Heart right ventricle (tissue), 16 donors: ENCODE measurements at places on chromosomes 2 and 18. TPM values are rescaled to one million over a fixed set of nuclear protein-coding genes. Genes with fewer than 3 reads are reported as not detected.

Gene PKDCC
- 32.6 TPM for total RNA-seq

Gene CBLN2
- total RNA-seq: not detected

Gene C2orf72
- not detected for total RNA-seq

Gene PLA2R1
- total RNA-seq: 2.4 TPM

Gene KCNJ13
- total RNA-seq: not detected

Gene AGAP1
- total RNA-seq: 18.7 TPM

Gene MBP
- 57.0 TPM for total RNA-seq

DNA sequence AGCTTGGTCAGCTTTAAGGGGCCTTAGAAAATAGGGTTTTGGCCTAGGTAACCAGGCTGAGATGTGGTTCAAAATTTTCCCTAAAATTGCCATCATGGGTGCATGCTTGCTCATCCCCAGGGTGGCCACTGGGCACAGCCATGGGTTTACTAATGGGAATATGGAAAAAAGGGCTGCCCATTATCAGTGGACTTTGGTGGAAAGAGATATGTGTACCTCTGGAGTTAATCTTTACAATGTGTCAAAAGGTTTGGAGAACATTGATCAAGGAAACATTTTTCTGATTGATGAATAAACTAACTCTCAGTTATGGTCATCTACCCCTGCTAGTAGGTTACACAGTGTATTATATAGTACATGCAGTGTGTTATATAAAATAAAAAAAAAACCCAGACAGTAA, 13.1 kb downstream of the KDM3A start:
- no peak for DNase-seq

GRCh38 chr18:76991021-76991688, 141.4 kb downstream of the MBP start:
- DNase-seq: no peak

- no peak for DNase-seq
Observed at GRCh38 chr2:77566131-77566530, 44.0 kb upstream of the LRRTM4 start.

- DNase-seq: no peak
Observed at GRCh38 chr18:36041146-36041545, 26.2 kb downstream of the RPRD1A start.

DNA sequence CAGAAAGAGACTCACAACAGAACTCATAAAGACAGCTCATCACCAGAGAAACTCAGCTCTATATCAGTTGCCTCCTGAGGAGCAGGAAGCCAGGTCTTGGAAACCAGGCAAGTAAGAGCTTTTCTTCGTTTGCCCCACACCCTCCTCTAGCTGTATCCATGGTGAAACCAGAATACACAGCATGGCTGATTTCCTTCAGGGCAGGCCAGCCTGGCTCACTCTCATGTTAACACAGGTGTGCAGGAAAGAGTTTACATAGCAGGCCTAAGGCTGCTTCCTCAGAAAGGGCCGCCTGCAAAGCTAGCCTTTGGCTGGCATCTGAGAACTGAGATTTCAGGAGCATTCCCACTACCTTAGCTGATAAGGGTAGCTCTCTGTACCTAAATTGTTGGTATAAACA, 65.7 kb downstream of the KLHL14 start:
- DNase-seq: no peak

GRCh38 chr2:128452024-128452411, 133.3 kb upstream of the HS6ST1 start:
- no peak for DNase-seq
